Activated CD8-positive, alpha-beta T cell treated with anti-CD3 and anti-CD28 coated beads for 36 hours (primary cell): ENCODE measurements at places on chromosomes 5 and 9. TPM values are rescaled to one million over a fixed set of nuclear protein-coding genes. Genes with fewer than 3 reads are reported as not detected.

DNA sequence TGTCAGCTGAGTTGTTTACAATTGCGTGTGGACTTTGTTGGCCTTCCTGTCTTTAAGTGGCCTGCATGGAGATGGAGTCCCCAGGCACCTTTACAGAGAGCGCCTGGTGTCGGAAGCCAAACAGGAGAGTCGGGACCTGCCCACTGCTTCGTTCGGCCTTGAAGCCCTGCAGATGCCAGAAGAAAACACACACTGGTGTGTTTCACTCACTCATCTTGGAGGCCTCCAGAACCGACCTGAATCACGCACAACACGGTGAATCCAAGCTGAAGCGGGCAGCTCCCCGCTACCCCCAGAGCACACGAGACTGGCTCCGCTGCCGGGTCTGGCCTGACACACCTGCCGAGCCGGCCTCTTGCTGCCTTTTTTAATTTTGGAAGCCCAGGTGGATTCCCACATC lies 419.4 kb upstream of the IRX4 start:
- no peak for DNase-seq

DNA sequence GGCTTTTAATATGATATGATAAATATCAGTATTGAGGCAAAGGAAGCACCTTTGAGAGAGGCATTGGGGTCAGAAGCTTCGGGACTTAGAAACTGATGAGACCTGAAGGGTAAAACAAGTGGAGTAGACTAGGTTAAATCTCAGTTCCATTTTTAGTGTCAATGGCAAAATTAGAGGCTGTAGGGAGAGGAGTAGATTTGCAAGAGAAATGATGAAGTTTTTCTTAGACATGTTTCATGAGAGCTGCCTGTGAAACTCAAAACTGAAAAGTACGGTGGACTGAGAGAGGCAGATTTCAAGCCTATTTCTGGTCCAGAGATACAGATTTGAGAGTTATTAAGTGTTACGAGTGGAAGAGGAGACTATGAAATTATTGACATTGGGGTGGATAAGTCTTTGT lies 278.5 kb downstream of the TAF11L14 start:
- DNase-seq, result no peak

DNA sequence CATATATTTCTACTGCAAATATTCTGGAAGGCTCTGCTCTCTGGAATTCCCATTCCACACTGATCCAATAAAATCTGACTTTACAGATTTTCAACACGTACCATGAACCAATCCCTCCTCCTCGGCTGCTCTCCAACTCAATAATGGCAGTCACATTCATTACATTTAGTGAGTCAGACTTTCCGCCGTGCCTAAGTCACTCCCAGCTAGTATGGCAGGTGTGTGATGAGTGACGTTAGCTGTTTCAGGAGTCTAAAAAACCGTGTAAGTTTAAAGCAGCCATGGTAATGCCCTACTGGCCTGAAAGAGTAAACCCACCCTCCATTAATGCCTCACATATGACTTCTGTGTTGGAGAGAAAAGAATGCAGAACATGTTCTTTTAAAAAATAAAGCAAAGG lies 3.3 kb downstream of the FBN2 start:
- DNase-seq, result no peak

- DNase-seq, result peak; percentile 9
These were observed 64.6 kb upstream of the GRIA1 start for GRCh38 chr5:153425914-153426313.

DNA sequence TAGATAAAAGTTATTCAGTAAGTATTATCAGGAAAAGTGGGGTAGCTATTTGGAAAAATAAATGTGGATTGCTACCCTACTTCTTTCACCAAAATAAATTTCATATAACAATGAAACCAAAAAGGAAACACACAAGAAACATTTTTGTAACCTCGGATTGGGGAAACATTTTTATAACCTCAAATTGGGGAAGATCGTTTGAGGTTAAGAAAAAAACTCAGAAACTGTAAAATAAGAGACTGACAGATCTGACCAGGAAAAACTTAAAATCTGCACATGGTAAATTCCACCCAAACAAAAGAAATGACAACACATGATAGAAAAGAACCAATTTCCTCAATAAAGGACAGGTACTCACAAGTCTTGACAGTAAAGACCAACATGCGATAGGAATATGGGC lies 13.5 kb downstream of the EFCAB9 start:
- DNase-seq, result no peak

DNA sequence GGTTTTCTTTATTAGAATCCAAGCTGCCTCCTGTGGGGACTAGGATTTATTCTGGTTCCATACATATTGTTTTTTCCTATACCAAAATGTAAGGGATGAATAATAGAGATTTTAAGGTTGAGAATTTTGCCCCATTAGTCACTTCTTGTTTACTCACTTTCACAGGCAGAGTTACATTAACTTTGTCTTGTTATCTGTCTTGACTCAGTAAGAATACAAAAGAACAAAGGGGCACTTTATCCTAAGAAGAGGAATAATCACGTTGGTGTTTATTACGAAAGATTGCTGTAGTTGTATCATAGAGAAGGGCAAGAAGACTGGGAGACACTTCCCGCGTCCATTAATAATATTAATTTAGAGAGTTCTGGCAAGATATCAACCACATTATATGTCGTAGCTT lies 599.7 kb upstream of the FTMT start:
- no peak for DNase-seq

GRCh38 chr9:2289263-2289662 lies 274.1 kb downstream of the SMARCA2 start:
- no peak for DNase-seq

DNA sequence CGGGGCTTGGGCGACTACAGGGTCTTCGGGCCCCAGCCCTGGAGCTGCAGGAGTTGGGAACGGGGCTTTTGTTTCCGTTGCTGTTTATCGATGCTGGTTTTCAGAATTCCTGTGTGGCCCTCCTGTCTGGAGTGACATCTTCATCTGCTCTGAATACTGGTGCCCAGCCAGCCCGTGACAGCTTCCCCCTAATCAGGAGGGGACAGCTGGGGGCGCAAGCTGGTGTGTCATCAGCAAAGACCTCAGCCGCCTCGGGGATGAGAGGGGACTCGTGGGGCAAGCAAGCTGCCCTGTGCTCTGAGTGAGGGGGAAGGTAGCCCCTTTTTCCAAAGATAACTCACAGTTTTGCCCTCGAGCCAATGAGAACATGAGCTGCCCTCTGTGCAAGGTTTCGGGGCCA lies 110.7 kb downstream of the RXRA start:
- no peak for DNase-seq

DNA sequence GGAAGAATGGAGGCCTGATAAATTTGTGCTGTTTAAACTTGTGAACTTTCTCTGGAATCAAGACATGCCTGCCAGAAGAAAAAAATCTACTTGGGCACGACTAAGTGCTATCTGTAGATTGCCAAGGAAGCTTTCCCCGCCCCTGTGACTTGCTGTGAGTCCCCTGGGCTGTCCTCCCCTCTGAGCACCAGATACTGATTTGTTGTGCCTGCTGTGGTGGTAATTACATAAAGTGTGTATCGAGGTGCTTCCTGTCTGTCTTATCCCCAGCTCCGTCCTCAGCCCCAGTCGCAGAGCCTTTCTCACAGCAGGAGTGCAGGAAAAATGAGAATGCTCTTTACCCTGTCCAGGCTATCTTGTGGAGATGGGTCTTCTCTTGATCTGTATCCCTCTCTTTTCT lies 53.9 kb downstream of the TRIO start:
- DNase-seq, result no peak

DNA sequence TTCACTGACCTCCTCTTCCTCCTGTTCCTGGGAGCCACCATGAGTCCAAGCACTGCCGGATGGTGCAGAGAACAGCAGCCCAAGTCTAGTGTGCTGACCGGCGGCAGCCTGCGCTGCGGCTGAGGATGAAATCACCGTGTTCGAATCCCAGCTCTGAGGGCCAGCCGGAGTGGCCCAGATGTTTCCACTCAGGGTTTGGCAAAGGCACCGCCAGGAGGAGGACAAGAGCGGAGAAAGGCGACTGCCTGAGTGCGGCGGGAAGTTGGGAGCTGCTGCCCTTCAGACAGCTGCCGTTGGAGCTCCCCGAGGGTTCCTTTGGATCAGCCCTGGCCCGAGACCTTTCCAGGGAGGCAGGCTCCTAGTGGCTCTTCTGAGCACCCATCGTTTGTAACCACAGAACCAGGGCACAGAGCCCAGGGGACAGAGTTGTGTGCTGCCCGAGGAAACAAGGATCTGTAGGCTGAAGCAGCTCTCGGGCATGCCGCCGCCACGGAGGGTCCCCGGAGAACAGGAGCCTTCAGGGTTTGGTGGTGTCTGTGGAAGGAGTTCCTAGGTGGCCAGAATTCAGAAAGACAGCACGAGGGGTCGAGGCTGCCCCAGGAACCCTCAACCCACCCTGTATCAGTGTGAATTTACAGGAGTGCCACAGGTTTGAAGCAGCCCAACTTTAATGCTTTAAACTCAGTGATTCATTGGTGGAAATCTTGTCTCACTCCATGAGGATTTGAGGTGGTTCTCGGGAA lies 115.6 kb upstream of the COL5A1 start:
- DNase-seq, result no peak

PCDHA9 gene
- not detected for total RNA-seq

LCN12 gene
- 1.3 TPM for total RNA-seq

STPG3 gene
- total RNA-seq, result not detected

RFESD gene
- 9.2 TPM for total RNA-seq

PCDHGA2 gene
- total RNA-seq, result not detected

AGXT2 gene
- total RNA-seq, result not detected

SLC22A4 gene
- total RNA-seq, result 0.74 TPM
